ENCODE measurements at places on chromosomes 2 and 18. TPM values are rescaled to one million over a fixed set of nuclear protein-coding genes. Genes with fewer than 3 reads are reported as not detected.

Gene LRPPRC
- polyA plus RNA-seq: 91.7 TPM

Gene TPO
- polyA plus RNA-seq: 0.77 TPM

- no peak for DNase-seq
These were observed 115.7 kb upstream of the MSTN start for GRCh38 chr2:190178066-190178722.

DNA sequence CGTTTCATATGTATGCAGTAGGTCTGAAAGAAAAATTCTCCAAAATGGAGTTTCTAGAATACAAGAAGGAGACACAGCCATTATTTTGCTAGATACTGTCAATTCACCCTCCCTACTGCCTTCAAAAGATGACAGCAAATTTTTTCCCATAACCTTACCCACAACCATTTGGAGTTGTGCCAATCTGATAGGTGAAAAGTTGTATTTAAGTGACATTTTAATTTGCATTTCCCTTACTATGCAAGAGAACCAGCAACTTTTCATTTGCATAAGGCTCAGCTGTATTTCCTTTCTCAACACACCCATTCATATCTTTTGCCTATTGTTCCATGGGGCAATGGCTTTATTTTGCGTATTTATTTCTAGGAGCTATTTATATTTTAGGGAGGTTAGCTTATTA is 31.4 kb upstream of the IL18RAP start:
- DNase-seq: no peak

DNA sequence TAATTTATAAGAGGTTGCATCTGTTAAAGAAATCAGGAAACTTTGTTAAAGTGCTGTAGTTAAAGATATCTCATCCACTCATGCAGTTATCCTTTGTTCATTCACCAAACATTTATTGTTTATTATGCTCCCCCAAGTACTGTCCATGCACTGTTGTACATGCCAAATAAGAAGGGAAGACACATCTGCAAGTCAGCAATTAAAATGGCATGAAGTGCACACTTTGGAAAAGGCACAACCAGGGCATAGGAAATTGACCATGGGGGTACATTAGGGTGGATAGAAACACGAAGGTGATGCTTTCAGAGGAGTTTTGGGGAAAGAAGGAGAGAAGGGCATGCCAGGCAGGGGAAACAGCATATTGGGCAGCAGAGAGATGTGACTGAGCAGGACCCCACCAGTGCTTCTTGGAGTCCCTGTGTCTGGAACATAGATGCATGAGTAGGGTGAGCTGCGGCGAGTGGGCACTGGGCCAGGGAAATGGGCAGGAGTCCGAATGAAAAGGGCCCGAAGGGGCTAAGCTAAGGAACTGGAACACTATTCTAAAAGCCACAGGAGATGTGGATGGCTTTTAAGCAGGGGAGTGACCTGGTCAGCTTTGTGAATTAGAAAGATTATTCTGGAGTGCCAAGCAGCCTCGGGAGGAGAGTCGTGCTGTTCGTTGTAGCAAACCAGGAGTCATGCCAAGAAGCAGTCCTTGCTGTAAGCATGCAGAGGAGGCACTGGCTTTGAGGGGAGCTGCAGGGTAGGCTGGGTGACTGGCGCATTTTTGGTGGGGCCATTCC is 316.3 kb downstream of the AGPS start:
- DNase-seq: no peak

DNA sequence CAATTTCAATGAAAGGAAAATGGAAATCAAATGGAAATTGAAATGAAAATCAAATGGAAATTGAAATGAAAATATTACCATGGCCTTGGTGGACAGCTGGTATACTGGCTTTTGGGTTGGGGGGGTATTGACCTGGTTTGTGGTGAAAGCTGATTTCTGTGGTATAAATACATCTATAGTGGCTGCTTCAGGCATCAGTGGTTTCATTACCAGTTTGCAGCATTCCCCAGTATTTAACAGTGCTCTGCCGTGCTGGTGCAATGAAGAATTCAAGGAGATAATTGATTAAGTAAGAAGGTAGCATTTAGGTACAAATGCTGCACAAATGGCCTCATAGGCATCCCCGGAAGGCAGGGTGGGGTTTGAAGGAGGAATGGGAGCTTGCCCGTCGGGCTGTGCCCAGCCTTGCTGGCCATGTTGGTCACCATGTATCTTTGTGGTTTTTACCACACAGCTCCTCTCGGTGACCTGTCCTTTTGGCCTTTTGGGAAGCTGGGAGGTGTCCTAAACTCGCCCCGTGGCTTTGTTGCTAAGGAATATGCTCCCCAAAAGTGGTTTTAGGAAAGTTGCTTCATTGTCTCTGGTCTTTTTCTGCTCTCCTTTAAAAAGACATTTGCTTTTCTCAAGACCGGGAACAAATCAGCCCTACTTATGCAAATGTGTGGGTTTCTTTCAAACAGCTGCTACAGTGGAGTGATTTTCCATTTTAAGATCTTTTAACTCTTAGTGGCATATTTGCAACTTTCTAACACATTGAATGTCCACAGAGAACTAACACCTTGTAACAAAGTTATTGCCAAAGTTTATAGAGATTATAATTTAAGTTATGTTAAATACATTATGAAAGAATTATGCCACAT is 28.6 kb downstream of the SNTG2 start:
- no peak for DNase-seq
